ENCODE measurements at places on chromosomes 2 and 18.

DNA sequence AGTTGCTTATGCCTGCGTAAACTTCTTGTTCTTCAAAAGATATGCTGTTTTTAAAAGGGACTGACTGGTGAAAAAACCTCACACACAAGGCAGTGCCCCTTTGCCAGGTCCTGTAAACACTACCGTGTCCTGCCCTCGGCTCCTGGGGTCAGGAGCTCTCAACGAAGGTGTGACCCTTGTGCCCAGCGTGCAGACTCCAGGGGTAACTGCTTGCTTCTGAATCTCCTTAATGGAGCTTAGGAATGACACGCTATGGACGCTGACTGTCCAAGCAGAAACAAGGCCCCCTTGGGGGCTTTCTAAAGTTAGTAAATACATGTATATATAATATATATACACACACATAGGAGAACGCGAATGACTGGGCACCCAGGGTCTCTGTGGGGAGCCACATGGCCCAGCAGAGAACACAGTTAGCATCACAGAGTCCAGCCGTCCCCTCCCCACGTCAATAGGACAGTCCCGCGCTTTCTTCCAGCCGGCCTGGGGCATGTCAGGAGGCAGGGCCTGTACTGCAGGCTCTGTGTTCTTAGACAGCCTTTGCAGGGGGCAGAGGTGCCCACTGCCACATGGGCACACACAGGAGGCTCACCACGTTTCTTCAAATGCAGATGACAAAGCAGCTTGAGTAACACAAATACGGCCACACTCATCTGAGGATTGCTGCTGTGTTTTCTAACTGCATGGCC, 96.1 kb downstream of the HDAC4 start:
- ATAC-seq = no peak

DNA sequence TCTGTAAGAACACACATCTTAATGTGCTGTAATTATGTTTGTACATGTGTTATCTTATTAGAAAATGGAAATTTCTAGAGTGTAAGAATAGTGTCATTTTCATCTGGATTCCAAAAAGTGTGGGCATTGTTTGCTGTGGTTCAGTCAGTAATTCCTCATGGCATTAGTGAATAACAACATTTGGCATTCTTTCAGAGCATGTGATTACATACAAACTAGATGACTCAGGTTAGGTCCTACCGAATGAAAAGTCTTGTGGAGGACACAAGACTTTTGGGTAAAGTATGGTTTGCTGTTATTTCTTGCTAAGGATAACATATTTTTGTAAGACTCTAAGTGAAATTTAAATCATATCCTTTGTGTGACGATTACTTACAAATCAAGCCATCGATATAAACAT, 593.1 kb upstream of the NRXN1 start:
- no peak for ATAC-seq

DNA sequence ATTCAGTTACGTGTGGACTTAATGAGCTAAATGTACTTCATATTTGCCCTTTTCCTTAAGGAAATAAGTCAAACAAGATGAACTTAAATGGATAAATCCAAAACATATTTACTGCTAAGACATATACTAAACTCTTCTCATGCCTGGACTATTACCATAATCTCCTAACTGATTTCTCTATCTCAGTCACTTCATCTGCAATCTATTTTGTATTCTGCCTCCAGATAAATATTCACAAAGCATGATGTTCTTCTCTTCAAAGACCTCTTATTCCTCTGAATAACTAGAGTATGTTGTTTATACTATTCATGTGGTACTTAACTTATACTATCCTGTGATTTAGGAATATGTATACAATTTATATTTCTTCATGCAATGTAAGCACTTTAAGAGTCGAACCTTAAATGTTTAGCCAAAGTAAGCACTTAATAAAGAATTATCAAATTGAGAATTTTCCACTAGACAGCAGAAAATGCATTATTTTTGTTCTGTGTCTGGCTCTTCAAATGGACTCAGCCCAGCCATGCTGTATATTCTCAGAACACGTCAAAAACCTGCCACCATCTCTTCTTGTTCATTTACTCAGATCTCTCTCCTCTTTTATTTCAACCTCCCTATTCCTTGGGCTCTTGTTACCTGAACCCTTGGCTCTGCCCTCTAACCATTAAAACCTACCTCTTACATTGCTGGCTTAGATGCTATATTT, 79.9 kb upstream of the ARHGAP28 start:
- no peak for ATAC-seq

GRCh38 chr18:73355121-73355520, 487.3 kb upstream of the NETO1 start:
- ATAC-seq = no peak

DNA sequence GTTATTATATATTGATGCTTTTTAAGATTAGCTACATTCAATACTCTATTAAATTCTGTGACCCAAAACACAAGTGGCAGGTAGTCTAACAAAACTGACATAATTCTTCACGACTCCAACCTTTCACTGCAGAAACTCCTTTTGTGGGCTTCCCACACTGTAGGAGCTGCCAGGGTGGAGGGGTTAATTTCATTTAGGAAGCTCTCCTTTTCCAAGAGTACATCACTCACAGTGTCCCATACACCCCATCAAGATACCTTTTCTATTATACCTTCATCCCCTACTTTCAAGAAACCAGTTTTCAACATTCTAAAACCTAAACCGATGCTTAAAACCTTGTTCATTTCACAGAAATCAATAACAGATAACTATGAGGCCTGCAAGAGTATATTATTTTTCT, 825 bp downstream of the THUMPD2 start:
- ATAC-seq = no peak
